ENCODE measurements at places on chromosomes 5 and 9.

- no peak for DNase-seq
Measured at GRCh38 chr5:27125856-27126255, 87.5 kb upstream of the CDH9 start.

DNA sequence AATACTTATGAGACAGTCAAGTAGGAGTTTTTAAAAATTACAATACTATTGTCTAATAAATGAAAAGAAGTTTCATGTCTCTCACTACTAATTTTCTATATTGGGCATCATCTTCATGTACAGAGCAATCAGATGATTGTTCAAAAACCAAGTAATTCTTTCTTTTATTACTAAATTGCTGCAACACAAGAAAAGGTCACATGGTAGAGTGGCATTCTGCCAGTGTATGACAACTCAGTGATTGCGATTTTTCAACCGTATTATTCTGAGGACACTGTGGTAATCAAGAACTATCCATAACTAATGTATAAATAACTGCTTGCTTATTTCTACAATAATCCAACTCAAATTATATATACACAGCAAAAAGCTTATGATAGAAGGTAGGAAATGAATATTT lies 96.7 kb upstream of the GRHPR start:
- DNase-seq: no peak

- no peak for DNase-seq
Measured at GRCh38 chr5:152303841-152304240, 101.2 kb downstream of the NMUR2 start.

DNA sequence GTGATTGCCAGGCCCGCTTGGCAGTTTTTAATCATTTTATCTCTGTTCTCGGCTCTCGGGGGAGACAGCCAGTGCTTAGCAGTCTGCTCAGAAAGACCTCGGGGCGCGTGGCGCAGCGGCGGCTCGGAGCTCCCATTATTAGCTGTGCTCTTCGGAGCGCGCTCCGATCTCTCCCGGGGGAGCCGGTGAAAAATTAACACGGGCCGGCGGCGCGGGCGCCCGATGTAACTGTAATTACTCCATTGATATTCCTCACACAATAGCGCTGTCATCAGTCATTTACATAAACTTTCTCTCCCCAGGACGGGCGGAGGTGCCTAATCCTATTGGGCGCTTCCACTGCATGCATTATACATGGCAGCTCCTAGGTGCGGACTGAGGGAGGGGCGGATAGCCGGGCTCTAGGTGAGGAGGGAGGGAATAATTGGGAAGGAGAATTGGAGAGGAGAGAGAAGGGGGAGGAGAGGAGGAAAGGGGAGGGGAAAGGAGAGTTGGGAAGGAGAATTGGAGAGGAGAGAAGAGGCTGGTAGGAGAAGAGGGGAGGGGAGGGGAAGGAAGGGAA lies 24.9 kb downstream of the LMX1B start:
- DNase-seq: no peak

DNA sequence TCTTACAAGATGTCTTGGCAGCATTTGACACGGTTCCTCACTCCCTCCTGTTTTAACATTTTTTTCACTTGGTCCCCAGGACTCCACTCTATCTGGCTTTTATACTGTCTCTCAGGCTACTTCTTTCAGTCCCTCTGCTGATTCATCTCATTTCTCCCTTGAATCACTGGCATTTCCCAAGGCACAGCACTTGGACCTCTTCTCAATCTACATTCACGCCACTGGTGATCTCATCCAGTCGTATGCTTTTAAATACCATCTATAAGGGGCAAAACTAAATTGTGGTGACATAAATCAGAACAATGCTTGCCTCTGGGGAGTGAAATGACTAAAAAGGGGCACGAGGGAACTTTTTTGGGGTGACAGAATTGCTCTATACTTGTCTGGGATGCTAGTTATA lies 47.1 kb downstream of the MAPKAP1 start:
- DNase-seq: no peak

DNA sequence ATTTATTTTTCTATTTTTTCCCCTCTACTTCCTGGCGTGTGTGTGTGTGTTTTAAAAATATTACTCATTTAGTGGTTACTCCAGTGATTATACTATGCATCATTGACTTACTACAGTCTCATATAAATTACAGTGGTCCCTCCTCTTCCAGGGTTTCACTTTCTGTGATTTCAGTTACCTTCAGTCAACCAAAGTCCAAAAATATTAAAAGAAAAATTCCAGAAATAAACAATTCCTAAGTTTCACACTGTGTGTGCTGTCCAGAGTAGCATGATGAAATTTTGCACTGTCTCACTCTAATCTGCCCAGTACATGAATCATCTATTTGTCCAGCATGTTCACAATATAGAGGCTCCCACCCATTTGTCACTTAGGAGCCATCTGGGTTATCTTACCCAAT lies 47.4 kb upstream of the CCDC112 start:
- DNase-seq: no peak

DNA sequence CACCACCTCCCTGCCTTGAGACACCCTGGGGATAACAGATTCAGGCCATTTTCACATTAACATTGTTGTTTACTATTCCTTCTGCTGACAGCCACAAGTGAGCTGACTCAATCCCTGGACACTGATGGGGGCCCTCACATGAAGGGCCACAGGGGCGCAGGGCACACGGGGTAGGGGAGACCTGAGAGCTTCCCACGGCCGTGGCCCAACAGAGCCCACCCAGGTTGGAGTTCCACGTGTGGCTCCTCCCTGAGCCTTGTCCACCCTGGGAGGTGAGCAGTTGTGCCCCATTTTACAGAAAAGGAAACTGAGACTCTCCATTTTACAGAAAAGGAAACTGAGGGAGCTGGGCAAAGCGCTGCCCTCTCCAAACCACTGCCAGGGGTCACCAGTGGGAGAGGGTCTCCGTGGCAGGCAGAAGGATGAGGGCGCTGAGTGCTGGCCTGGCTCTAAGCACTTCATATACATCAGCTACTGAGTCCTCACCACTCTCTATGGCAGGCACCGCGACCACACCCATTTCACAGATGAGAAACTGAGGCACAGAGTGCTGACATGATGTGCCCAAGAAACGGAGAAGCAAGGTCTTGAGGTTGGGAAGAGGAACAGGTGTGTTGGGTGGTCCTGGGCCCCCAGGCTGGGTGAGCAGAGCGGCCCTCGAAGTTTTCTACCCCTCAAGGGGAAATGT lies 2.3 kb downstream of the NINJ1 start:
- DNase-seq: no peak

DNA sequence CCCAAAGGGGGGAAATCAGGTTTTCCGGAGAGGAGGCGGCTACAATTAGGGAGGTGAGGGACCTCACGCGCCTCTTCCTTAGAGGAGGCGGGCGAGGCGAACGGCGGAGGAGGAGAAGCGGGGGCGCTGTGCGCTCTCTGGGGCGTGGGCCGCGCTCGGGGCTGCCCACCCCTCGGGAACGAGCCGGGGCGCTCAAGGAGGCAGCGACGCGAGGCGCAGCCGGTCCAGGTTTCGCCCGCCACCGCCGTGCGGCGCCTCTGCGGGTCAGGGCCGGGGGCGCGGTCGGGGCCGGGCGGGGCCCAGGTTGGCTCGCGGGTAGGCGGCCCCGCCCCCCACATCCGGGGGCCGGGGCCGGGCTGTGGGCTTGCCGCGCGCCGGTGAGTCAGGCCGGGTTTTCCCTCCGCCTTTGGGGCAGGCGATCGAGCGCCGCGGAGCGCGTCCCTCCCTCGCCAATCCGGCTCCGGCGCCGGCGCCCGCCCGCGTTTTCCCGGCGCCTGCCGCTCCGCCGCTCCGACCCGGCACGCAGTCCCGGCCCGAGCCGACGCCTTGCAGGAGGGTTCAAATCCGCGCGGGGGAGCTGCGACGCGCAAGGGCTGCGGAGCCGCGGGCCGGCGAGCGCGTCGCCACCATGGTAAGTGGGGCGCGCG lies at the start of gene N4BP3:
Gene N4BP3 (plus strand): TSS at position 392 of the 647 bp plus-strand sequence. CDS start 6,052 bp downstream, outside the sequence.
- peak; percentile 68 for DNase-seq

- DNase-seq: no peak
Measured at GRCh38 chr9:25700430-25700829, 22.2 kb upstream of the TUSC1 start.

DNA sequence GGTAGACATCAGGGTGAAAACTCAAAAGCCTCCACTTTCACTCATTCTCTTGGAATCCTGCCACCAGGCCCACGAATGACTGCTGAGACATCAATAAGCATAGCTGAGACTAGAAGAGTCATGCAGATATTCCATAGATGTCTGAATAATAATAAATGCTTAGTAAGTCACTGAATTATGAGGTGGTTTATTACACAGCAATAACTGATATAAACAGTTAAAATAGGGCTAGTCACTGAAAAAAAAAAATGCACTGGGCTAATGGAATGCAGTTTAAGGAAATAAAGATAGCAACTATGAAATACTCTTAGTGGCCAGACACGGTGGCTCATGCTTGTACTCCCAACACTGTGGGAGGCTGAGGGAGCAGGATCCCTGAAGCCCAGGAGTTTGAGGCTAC lies 262.8 kb upstream of the CDH6 start:
- no peak for DNase-seq

GRCh38 chr9:28518439-28518838 lies 945.2 kb upstream of the C9orf72 start:
- DNase-seq: no peak

DNA sequence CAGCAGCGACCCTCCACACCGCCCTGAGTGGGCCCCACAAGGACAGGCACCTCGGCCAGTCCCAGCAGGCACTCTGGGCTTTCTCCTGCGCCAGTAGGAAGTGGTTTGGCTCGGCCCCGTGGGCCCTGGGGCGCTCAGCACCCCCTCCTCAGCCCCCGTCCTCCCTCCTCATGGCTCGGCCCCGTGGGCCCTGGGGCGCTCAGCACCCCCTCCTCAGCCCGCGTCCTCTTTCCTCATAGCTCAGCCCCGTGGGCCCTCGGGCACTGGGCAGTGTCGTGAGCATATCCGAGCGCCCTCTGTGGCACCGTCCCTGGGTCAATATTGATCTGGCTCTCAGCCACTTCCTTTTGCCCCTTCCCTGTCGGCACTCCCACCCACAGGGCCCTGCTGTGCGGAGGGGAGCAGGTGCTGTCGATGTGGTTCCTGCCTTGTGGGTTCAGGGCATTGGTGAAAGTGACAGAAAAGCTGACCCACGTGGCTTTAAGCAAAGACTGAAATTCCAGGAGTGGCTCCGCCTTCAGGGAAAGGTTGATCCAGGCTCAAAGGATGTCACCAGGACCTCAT lies 5.5 kb upstream of the SCGB3A1 start:
- DNase-seq: no peak

DNA sequence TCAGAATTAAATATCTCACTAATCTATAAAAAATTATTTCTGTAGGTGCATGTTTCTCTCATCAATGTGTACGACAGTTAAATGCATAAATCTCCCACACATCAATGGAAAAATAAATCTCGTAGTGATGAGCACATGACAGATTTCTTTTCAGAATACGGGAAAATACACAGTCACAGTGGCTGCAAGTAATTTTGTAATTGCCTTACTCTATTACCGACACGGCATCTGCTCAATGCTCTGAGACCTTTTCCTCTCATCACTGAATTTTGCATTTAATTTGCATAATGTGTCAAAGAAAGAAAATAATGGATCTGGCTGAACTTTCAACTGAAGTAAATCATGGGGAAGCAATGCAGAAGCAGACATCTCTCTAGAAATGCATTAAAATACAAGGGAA lies 37.2 kb downstream of the PDE4D start:
- DNase-seq: no peak

GRCh38 chr9:23621924-23622323 lies 204.1 kb downstream of the ELAVL2 start:
- no peak for DNase-seq

- DNase-seq: no peak
Measured at GRCh38 chr9:113631137-113631765, 167.7 kb downstream of the RGS3 start.

- no peak for DNase-seq
Measured at GRCh38 chr5:81163651-81164050, 69.5 kb upstream of the CKMT2 start.

DNA sequence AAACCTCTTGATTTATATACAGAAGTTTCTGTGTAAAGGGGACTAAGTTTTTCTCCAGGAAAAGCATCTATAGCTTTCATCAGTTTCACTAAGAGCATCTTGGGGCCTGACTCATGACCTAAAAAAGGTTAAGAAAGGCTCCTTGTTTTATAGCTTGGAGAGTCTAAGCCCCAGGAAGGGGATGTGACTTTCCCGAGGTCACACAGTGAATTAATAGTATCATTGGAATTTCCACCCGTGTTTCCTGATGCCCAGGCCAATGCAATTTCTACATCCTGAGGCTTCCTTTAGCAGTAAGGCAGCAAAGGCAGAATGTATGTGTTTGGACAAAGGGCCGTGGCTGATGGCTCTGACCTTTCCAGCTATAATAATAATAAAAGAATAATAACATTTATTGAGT lies 8.6 kb downstream of the MORN5 start:
- no peak for DNase-seq

GRCh38 chr9:112640311-112640710 lies 77.6 kb downstream of the INIP start:
- no peak for DNase-seq

GRCh38 chr5:139415221-139415861 lies 11.5 kb upstream of the SPATA24 start:
- DNase-seq: no peak
